ENCODE measurements at places on chromosomes 2 and 18.

- DNase-seq: no peak
Observed at GRCh38 chr2:165827016-165827920, 33.2 kb upstream of the GALNT3 start.

GRCh38 chr2:157043786-157044185, 213.7 kb upstream of the GALNT5 start:
- DNase-seq: no peak

- DNase-seq: no peak
Observed at GRCh38 chr18:57768537-57769326, 34.4 kb downstream of the ATP8B1 start.

DNA sequence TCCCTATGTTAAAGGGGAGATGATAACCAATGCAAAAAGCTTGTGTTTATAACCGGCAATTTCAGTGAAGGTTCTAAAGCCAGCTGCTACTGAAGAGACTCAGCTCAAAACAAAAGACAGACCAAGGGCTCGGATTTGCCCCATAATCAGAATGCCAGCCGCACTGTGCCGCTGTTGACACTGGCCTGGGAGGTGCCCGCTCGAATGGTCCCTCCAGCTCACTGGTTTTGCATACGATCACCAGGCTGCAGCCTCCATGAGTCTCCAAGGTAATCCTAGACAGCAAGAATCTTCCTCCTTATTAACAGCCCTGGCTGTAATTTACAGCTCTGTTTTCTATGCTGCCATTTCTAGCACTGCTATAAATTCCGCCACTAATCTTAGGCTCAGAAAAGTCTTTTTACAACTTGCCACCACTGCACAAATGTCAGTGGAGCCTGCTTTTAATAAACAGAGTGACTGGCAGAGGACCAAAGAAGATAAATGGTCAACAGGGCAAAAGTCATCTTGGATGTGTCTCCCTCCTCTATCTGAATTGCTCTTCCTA, 155.7 kb upstream of the SH3BP4 start:
- DNase-seq: no peak

- DNase-seq: no peak
Observed at GRCh38 chr2:86487062-86487461, 45.9 kb downstream of the KDM3A start.

- no peak for DNase-seq
Observed at GRCh38 chr2:23508066-23508390, 123.0 kb downstream of the KLHL29 start.

DNA sequence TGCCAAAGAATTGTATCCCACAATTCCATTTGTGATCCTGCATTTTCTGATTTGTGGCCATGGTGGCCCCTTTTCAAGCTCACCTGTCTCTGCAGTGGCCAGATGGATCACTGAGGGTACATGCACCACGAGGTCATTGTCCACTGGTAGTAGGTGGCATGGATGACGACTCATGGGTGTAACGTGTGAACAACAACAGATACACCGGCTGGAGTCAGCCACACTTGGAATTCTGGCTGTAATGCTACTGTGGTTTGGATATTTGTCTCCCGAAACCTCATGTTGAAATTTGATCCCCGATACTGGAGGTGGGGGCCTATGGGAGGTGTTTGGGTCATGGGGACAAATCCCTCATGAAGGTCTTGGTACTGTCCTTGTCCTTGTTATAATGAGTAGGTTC, 102.2 kb upstream of the TAF1B start:
- DNase-seq: no peak
